BJ (cell line): ENCODE measurements at places on chromosomes 16 and 17.

- DNase-seq, result no peak
Measured at GRCh38 chr16:30120340-30121105, 2.5 kb downstream of the MAPK3 start.

- DNase-seq, result no peak
Measured at GRCh38 chr16:24070851-24071250, 185.3 kb upstream of the CACNG3 start.

GRCh38 chr16:58435779-58436178 lies 43.5 kb downstream of the GINS3 start:
- DNase-seq, result no peak

- no peak for DNase-seq
Measured at GRCh38 chr16:66572356-66572755, 6.1 kb downstream of the CMTM1 start.

- DNase-seq, result no peak
Measured at GRCh38 chr16:1712791-1713261, 6.8 kb downstream of the MAPK8IP3 start.

DNA sequence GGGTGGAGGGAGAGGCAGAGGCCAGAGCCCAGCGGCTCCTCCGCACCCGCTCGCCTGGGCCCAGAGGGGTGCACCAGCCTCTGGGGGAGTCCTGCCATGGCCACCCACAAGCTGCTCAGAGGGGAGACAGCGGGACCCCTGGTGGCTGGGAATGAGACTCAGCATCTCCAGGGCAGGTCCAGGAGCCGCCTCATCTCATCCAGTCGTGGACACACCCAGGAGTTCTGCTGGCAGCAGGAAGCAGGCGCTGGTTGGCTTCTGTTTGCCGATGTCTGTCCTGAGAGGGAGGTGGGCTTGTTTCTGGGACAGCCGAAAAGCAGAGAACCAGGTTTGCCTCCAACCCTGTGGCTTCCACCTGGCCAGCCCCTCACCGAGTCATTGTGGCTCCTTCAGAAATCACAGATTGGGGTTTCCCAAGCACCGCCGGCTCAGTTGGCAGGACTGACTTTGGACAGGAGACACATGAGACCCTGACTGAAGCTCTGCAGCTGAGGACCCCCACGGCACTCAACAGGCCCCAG lies 49.6 kb upstream of the ENPP7 start:
- no peak for DNase-seq

- no peak for DNase-seq
Measured at GRCh38 chr16:3780570-3780969, 63.2 kb upstream of the TRAP1 start.

- DNase-seq, result no peak
Measured at GRCh38 chr17:82332669-82333278, 792 bp downstream of the SECTM1 start.

DNA sequence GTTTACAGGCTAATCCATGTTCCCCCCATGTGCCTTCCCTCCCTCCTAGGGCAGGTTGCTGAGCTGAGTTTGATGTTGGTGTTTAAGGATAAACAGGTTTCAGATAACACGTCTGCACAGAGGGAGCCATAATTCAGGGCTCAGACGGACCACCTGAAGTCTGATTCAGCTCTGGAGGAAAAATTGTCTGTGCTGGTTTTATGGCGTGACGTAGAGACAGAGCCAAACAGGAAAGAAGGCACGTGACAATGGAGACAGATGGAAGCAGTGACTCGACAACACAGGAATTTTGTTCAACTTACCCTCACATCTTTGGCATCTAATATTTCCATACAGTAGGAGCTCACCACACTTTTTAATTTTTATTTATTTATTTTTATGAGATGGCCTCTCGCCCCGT lies 10.7 kb upstream of the USP10 start:
- DNase-seq, result peak; percentile 86

GRCh38 chr17:48816774-48817590 lies at the start of gene TTLL6:
TTLL6 (minus strand) TSS chr17:48817229; CDS start chr17:48817072, 157 bp downstream.
- DNase-seq, result no peak

GRCh38 chr17:82787081-82787848 lies 35.4 kb downstream of the TBCD start:
- peak; percentile 24 for DNase-seq

GRCh38 chr17:75485688-75486087 lies 29.3 kb downstream of the TMEM94 start:
- DNase-seq, result no peak

DNA sequence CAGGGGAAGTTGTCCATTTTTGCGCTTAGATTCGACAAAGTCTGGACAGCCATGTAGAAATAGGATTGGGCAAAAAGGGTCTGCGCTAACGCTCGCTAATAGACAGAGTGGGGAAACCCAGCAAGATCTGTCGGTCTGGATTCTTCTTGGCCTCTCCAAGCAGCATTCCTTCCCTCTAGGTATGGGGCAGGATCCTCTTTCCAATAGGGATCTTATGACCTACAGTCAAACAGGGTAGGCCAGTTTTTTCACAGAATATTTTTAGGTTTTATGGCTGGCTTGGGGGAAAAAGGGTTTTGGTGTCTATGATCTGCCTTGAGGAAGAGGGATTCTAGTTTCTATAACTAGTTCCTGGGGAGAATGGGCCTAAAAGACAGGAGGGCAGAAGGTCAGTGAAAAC lies 26.0 kb upstream of the GPT2 start:
- no peak for DNase-seq

DNA sequence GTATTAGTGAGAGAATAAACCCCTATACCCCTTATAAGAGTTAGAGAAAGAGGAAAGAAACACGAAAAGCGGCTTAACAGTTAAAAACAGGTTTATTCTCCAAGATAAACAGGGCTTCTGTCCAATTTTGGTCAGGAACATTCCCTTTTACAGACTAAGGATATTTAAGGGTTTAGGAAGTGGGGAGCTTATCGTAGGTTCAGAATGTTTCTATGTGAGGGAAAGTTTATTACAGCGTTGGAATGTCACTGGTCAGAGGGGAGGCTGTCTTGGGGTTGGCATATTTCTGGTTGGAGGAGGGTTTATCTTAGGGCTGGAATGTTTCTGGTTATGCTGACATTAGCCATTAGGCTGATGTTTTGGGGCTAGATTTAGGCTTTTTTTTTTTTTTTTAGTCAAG lies 34.1 kb upstream of the WWOX start:
- DNase-seq, result no peak

DNA sequence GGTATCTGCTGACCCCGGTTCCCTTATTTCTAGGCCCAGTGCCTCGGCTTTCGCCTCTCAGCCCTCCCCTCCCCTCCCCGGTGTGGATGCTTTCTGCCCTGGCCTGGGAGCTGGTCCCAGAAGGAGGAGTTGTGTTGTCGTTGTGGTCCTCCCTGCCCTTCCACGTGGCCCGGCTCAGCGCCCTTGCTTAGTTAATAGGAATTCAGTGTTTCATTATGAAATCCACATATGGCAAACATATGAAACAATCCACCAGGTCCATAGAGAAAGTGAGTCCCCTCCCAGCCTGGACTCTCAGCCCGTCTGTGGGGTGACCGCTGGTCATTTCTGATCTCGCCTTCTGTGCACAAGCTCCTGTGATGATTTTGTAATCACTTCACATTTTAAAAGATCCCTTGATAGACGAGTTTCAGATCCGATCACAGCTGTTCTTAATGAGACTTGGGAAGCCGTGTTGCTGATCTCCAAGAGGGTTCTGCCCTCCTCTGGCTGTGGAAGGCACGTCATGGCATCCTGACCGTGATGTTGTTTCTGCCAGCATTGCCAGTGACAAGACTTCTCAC lies 112.1 kb downstream of the BANP start:
- peak; percentile 92 for DNase-seq

DNA sequence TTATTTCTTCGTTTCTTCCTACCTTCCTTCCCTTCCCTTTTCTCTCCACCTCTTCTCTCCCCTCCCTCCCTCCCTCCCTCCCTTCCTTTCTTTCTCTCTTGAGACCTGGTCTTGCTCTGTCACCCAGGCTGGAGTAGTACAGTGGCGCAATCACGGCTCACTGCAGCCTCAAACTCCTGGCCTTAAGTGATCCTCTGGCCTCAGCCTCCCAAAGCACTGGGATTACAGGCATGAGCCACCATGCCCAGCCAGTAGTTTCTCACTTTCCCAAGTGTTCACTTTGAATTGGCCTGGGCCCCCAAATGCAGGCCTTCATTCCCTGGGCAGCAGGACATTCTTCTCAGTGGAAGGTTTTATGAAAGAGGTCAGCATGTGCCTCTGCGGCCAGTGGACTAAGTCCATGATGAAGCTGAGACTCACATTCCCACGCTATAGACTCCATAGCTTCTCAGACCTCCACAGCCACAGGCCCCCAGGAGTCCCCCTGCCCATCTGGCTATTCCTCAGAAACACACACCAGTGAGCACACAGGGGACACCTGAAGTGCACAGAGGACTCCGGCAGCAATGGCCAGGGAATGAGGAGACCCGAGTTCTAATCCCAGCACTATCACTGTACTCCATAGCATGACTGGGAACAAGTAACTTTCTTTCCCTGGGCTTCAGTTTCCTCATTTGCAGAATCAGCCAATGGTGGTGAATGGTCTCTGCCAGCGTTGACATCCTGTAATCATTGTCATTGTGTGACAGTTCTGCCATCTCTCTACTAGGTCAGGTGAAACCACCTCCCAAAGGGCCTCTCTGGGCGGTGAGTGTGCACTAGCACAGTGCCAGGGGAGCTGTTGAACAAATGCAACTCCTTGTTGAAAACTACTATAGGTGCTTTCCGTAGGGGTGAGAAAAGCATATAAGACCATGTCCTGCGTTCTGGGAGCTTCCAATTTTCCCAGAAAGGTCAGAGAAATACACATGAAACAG lies 69.2 kb upstream of the TBX2 start:
- DNase-seq, result no peak

DNA sequence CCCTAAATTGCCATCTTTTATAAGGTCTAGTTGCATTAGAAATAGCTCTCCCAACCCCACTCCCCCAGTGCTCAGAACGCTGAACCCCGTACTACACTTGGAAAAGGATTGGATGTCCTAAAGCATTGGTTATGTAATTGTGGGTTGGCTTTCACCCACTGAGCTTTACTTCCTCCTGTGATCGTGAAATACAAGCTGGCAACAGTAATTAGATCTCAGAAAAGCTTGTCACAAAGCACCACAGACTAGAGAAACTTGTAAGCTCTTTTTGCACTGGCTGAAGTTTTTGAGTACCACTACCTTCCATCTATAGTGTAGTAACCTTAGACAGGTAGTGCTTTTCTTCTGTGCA lies 54.4 kb downstream of the SIAH1 start:
- no peak for DNase-seq

DNA sequence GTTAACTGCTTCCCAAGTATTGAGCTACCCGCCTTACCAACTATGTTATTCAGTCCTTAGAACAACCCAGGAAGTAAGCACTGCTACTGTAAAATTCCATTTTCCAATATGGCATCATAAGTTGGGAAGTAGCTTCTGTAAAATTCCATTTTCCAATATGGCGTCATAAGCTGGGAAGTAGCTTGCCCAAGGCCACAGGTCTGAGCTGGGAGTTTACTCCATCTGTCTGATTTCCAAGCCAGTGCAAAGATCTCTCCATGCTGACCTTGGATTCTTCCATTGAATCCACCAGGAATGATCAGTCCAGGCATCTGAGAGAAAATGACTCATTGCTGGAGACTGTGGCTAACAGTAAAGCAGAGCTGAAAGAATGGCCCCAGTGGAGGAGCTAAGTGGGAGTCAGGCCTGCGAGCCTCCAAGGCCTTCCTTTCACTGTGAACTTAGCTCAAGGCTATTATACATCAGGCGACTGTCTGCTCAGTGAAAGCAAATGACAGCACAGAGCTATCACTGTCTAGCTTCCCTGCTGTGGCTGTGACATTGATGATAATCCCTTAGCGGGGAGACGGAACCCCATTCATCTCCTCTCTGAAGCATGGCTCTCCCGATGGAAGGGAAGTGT lies 430.4 kb downstream of the HAPSTR1 start:
- DNase-seq, result no peak

DNA sequence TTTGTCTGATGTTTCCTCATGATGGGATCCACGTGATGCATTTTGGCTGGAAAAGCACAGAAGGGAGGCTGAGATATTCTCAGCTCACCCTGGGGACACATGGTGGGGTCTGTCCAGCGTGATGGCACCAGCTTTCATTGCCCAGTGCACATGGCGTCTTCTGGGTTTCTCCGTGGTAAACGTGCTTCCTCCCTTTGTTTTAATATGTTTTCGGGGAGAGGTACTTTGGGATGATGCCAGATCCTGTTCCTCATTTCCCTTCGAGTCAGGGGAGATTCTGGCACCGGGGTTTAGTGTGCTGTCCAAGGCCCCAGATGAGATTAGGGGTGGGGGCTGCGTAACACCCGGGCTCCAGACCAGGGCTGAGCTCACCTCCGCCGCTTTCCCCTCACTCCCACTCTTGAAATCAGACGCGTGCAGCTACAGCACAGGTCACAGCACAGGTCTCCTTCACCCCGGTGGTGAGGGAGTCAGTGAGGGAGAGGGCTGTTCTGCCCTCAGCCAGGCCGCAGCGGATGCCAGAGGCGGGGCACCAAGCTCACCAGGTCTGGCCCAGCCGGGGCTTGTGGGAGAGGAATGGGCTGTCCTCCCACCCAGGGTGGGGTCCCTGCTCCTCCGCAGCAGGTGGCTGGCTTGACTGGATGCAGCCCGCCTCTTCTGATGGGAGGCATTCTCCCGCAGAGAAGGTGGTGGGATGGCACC lies 33.9 kb downstream of the COX4I1 start:
- DNase-seq, result no peak

GRCh38 chr17:17575360-17576251 lies 15.9 kb downstream of the PEMT start:
- peak; percentile 58 for DNase-seq

DNA sequence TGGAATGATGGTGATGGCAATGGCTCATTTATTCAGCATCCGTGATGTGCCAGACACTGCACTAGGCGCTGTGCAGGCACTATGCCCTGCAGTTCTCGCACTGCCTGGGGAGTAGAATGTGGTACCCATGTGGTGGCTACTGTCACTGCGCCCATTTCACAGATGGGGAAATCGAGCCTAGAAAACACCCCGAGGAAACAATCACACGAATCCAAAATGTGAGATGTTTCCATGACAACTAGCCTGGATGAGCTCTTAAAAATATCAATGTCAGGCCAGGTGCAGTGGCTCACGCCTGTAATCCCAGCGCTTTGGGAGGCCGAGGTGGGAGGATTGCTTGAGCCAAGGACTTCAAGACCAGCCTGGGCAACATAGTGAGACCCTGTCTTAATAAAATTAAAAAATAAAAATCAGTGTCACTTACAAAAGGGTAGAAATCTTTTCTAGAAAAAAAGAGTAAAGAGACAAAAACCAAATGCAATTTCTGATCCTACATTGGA lies 57.9 kb upstream of the TNRC6A start:
- DNase-seq, result no peak

GRCh38 chr17:15121426-15121825 lies 143.7 kb downstream of the PMP22 start:
- DNase-seq, result no peak

DNA sequence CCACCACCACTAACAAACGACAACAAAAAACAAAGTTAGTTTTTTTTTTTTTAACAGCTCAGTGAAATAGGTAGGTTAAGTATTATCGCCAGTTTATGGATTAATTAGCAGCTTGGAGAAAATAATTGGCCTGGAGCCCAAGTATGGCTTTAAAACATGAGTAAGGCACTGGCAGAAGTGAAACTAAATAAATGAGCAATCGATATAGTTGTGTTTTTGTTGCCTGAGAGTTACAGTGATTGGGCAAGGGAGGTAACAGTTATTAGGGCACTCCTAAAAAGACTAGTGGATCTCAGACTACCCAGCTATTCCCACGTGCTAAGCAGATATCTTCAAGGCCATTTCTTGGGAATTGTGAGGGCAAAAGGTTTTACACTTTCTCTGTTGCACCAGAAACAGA lies 2.4 kb downstream of the MLKL start:
- DNase-seq, result no peak
